ENCODE measurements at places on chromosomes 3 and 15.

DNA sequence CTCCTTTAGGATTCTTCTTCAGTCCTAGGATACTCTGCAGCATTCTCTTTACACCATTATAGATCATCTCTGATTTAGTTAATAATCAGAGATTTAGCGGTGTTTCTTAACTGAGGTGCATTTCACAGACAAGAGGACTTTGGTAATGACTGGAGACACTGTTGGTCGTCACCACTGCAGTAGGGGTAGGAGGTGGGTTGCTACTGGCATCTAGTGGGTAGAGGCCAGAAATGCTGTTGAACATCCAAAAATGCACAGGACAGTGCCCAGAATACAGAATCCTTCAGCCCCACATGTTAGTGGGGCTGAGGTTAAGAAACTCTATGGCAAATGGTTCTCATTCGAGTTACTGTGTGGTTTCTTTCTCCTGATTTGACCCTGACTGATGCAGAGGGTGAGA is 80.4 kb upstream of the LMCD1 start:
- DNase-seq, result no peak

- DNase-seq, result no peak
Observed at GRCh38 chr15:45496658-45497057, 25.9 kb downstream of the SLC30A4 start.

DNA sequence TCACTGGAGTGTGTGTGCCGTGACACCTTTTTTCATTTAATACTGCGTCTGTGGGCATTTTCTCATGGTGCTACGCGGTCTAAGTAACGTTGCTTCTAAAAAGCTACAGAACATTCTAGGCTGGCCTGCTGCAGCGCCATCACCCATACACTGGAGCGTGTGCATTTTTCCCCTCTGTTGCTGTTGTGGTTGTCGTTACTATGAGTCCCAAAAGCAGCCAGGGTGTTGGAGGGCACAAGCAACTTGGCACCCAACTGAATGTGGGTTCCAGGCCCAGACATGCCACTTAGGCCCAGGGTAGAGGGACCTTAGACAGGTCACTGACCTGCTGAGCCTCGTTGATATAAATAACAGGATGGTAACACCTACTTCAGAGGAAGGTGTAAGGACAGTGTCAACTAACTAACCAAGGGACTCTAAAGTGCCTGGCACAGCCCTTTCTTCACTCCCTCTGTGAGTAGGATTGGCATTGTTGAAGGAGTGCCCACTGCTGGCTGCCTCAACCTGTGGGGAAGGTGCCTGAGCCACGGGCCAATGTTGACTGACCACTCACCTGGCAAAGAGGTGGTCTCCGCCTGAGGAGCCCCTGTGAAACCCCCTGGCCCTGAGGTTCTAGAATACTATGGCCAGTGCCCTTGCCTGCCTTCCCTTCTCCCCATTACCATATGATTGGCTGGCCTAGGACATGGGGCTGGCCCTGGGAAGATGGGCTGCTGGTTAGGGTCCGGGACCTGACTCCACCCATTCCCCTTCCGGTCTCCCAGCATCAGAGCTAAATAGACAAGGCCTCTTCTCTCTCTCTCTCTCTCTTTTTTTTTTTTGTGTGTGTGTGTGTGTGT is 3.5 kb downstream of the CSK start:
- DNase-seq, result no peak

DNA sequence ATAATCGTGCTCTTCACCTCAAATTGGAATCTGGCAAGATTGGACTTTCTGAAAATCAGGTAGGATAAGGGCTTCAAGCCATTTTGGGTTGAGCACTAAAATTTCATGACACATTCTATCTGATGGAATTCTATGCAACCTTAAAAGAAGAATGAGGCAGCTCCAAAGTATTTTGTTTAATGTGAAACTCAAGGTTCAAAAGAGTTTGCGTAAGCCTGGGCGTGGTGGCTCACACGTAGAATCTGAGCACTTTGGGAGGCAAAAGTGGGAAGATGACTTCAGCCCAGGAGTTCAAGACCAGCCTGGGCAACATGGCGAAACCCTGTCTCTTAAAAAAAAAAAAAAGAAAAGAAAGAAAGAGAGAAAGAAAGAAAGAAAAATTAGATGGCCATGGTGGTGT is 3.6 kb upstream of the PLA1A start:
- no peak for DNase-seq

GRCh38 chr3:43709022-43709421 is 18.3 kb downstream of the ABHD5 start:
- no peak for DNase-seq

DNA sequence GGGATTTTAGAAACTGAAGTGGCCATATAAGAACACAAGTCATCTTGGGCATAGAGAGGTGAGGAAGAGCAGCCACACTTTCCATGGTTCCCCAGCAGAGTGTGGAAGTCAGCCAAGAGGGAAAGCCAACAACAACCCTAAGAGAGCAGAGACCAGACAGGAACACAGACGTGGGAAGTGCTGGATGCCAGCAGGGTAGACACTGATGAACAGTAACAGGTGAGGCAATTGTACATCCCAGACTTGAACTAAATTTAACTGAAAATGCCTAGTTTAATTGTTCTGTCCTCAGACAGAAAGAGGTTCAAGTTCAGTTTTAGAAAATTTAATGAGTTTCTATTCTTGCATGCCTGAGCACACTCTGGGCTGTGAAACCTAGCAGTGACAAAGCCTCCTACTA is 212.1 kb downstream of the ATP8B4 start:
- DNase-seq, result no peak

DNA sequence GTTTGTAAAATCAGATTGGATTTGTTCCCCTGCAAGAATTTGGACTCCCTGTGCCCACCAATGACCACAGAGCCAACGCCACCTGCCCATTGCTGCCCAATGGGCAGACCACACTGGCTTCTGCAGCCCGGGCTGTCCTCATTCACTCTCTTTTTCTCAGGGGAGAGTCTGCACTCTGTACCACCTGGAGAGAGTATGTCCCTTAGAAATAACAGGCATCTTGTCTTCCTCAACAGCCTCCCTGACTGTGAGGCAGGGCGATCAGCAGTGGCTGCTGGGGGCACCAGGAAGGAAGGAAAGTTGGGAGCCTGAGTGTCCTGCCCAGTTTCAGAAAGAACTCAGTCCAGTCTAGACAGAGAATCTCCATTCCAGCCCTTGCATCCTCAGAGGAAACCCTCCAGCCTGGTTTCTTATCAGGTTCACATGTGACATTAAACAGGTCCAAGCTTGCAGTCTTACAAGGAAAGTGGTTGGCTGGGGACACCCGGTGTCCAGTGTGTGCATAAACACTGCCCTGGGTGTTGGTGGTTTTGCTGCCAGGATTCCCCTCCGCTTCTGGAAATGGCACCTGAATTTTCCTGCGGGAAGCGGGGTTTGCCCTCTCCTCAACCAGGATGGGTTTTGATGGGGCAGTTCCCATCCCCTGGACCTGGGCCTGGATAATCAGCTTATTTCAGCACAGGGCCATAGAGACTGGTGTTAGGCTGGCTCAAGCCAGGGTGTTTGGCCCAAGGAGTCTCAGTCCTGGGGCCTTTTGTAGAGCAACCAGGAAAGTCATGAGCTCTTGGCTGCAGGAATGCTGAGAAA is 37.2 kb downstream of the SSUH2 start:
- DNase-seq, result peak; percentile 44

- DNase-seq, result no peak
Observed at GRCh38 chr3:8756671-8757070, 12.7 kb downstream of the OXTR start.
